CD4-positive, alpha-beta T cell treated with Interleukin-17A for 1 hour (primary cell): ENCODE measurements at places on chromosomes 16 and 17.

GRCh38 chr17:15890279-15890892 lies 54.5 kb upstream of the ADORA2B start:
- DNase-seq, result no peak

- DNase-seq, result no peak
Observed at GRCh38 chr16:66337463-66338188, 28.9 kb upstream of the CDH5 start.

GRCh38 chr16:68553186-68553585 lies 14.1 kb downstream of the ZFP90 start:
- no peak for DNase-seq

DNA sequence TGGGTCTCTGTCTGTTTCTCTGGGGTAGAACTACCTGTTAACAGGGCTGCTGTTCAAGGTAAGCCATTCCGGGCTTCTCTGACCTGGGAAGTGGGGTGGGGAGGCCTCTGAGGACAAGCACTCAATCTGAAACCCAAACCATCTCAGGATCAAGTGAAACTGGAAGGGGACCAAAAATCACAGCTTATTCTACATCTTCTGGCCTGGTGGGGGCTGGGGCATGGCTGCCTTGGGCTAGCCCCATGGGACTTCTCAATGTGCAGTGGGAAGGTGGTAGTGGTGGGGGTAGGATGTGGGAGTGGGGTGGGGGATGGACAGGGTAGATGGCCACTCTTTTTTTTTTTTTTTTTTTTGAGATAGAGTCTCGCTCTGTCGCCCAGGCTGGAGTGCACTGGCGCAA lies 5.5 kb downstream of the FLOT2 start:
- DNase-seq, result no peak

- DNase-seq, result no peak
Observed at GRCh38 chr17:68803164-68803929, 151.8 kb downstream of the ABCA8 start.

GRCh38 chr17:7315570-7316235 lies 543 bp upstream of the GPS2 start:
- no peak for DNase-seq

- peak; percentile 75 for DNase-seq
Observed at GRCh38 chr17:79400989-79401703, 209.7 kb downstream of the RBFOX3 start.

DNA sequence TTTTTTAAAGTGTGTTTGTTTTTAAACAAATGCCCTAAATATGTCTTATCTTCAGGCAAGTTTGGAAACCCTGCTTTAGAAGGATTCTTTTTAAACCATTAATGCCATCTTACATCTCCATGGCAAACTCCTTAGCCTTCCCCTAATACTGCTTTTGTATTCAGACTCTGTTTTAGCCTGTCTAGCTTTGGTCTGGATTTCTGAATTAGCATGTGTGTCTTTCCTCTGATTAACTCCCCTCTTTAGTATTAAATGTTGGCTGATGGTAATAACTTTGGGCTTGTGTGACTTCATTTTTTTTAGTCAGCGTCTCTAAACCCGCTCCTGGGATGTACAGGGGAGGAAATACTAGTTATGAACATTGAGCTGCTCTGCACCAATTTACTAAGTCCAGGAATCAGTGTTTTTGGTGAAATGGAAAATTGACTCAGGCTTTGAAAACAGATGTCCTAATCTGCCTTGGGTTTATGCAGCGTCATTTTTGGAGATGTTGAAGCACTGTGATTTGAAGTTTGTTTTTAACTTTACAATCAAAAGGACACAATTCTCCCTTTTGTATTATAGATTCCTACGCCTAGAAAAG lies 22.2 kb downstream of the WIPF2 start:
- no peak for DNase-seq

- no peak for DNase-seq
Observed at GRCh38 chr17:81544281-81544974, 7.7 kb downstream of the FAAP100 start.

GRCh38 chr16:10970065-10970464 lies 25.7 kb downstream of the CLEC16A start:
- DNase-seq, result no peak

GRCh38 chr17:48054238-48055185 lies 6.4 kb downstream of the NFE2L1 start:
- no peak for DNase-seq

DNA sequence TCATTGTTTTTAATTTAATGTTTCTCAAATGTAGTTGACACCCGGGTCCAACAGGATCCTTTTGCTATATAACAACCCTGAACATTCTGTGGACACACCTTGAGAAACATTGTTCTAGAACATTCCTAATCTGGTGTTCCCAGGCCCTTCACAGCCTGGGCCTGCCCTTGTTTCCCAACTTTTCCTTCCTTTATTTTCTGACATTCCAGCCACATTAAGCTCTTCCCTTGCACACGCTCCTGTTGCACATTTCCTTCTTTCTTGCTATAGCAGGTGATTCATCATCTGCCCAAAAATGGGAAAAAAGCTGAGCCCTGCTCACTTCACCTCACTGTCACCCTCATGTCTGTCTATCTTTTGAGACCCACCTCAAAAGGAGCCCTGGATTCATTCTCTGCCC lies 67.9 kb upstream of the MARCHF10 start:
- DNase-seq, result no peak

- DNase-seq, result peak; percentile 20
Observed at GRCh38 chr16:87954361-87954760, 3.1 kb downstream of the BANP start.

DNA sequence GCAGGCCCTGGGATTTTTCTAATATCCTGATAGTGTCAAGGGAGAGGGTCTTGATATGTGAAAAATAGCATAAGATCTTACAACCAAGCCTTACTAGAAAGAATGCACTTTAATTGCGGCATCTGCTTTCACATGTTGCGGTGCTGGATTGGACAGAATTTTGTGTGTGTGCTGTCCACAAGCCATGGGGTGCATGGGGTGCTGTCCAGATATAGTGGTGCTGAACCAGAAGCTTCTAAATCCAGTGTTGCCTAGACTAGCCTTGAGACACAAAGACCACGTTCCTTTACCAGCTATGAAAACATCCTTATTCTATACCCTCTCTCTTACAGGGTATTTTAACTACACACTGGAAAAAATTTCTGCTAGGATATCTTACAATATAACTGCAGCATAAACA lies 244.0 kb downstream of the TMEM114 start:
- no peak for DNase-seq

- DNase-seq, result peak; percentile 83
Observed at GRCh38 chr17:51427856-51428255, 167.5 kb downstream of the UTP18 start.

DNA sequence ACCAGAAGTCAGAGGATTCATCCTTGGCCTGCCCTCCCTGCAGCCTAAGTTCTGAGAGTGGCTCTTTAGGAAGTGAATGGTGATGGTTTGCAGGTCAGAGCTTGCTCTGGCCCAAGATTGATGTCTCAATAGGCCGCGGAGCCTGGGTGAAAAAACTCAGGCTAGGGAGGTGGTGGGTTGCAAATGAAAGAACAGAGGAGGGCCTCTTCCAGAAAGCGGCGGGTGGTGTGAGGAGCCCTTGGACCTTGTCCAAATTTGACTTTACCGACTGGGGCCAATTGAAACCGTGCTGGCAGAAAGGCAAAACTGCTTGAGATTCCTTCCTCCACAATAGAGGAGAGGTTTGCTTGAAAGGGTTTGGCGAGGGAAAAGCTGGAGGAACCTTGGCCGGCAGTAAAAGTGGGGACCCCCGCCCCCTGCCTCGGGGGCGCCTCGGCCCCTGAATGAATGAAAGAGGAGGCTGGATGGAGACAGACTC lies 331.3 kb downstream of the SEC14L1 start:
- no peak for DNase-seq

DNA sequence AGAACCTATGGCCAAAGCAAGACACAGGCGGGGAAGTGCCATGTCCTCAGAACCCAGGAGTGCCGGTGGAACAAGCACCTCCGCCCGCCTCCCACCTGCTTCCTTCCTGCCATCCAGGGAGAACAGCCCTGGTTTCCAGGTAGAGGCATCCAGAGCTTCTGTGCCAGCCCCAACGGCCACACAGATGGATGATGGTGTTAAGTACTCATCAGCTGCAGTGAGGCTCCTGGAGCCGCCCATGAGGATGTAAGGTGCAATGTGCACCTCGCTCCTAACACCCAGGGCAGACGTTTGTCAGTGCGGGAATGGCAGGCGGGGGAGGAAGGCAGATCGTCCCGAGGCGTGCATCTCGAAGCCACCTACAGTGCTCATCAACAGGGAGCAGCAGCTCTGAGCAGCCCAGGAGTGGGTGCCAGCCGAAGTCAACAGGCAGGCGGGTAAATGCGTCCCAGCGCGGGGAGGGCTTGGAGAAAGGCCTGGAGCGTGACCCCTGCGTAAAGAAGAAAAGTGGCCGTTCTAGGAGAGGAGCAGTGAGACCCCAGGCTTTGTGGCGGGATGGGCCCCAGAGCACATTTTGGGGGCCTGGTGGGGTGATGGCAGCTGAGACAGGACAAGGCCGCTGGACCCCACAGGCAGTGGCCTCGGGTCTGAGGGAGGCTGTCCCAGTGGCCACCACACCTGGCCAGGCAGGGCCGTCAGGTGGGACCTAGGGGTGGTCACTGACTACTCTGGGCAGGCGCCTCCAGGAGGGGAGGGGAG lies 46.1 kb upstream of the ACSF3 start:
- no peak for DNase-seq

DNA sequence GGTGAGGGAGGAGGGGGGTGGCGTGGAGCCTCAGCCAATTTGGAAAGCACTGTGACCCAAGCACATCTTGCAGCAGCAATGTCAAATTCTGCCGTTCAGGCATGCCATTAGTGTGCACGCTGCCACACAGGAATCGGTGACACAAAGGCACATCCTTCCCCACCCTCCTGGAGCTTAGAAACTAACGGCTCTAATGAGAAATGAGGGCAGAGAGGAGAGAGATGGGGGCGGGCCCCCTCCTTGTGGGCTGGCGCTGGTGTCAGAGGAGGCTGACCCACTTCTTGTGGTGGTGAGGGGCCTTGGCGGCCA lies 94.8 kb downstream of the RTN4RL1 start:
- DNase-seq, result no peak

- DNase-seq, result no peak
Observed at GRCh38 chr17:34442387-34443111, 79.5 kb upstream of the CCL1 start.

- DNase-seq, result no peak
Observed at GRCh38 chr16:24989494-24989893, 25.7 kb downstream of the ARHGAP17 start.

DNA sequence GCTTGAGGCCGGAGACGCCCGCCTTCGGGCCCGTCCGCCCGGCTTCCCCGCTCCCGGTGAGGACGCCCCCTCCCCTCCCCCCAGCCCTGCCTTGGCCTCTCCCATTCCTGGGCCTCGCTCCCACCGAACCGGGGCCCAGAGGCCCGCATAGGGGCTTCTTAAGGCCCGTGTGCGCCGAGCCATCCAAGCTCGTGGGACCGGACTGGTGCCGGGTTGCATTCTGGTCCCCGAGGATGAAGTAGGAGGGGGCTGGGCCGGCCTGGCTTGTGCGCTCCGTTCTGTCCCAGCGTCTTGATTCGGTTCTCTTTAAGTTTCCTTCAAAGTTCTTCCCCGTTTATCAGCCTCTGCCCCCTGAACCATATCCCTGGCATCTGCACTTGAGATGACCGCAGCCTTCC lies 488 bp downstream of the SENP3 start:
- DNase-seq, result no peak
